ENCODE measurements at places on chromosomes 11 and 22. TPM values are rescaled to one million over a fixed set of nuclear protein-coding genes. Genes with fewer than 3 reads are reported as not detected.

DNA sequence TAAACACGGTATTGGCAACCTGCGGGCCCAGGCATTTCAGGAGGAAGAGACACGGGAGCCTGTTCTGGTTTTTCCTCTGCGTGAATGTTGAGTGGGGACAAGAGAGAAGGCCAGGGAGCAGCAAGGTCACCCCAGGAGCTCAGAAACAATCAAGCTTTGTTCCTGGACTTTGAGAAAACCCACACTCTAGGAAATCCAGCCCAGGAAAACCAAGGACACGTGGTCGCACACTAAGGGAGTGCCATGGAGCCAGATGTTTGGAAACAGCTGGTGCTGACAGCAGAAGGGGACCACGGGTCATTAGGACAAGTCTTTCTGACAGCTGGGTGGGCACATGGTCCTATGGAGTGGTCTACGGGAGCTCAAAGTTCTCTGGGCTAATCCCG is 44.1 kb downstream of the MYH9 start:
- no peak for DNase-seq

Gene MED19
- total RNA-seq: 38.6 TPM

DNA sequence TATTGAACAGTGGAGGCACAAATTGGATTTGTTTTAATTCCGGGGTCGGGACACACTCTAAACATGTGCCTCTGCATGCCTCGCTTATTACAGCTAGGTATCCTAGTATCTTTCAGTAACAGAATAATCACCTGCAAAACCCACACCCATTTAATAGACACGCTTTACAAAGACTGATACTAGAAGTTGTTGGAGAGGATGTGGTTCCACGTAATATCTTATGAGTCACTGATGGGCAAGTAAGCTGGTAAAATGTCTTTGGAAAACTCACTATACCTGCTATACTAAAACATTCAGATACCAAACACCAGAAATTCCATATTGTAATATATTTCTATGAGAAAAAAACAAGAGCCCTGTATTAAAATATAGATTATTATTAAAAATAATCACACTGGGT is 84.0 kb downstream of the GGTLC2 start:
- no peak for DNase-seq

DNA sequence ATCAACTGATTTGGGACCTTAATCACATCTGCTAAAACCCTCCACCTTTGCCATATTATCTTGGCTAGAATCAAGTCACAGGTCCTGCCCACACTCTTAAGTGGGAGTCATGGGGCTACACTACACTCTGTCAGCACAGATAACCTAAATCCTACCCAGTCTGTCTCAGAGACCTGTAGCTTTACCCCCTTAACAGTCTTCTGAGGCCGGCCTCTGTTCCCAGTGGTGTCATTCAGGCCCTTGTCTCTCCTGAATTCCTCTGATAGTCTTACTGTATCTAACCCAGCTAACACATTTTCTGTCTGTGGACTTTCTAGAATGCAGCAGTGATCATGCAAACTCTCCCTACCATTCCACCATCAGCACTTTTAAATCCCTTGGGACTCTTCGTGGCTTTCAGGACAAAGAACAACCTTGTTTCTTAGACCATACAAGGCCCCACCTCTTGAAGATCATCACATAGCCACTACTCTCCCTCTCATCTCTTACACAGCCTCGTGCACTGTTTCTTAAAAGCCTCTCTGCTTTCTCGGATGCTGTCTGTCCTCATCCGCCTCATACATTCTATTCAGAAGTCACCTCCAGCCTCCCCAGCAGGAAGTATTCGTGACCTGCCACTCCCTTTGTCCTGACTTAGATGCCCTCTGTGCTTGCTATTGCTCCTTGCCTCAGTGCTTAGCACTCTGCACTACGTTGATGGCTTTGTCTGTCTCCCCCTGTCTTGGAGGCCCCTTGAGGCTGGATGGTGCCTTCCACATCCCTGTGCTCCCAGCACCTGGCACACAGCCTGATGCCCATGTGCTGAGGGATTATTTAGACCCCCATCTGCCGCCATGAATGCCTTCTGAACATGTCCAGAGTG is 57.9 kb downstream of the PANX1 start:
- no peak for DNase-seq

Gene F2
- not detected for total RNA-seq

GRCh38 chr11:125020342-125020741 is 42.8 kb upstream of the SLC37A2 start:
- no peak for DNase-seq

DNA sequence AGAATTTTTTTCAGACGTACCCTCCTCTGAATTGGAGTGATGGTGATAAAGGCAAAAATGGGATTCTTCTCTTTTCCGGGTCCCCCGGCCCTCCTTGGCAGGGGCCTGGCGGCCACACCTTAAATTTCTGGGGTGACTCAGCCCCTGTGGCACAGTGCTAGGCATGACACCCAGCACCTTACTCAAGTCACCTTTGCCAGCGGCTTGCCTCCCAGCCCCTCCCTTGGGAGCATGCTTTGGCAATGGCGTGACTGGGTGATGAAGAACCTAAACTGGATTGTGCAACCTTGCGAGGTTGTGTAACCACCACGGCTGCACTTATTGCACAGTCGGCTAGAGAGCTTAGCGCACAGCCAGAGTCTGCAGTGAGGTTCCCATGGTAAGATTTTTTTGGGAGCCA is 16.2 kb upstream of the LDLRAD3 start:
- DNase-seq: no peak

Gene POTEH
- 0.29 TPM for total RNA-seq

Gene LRRC4C
- total RNA-seq: not detected

DNA sequence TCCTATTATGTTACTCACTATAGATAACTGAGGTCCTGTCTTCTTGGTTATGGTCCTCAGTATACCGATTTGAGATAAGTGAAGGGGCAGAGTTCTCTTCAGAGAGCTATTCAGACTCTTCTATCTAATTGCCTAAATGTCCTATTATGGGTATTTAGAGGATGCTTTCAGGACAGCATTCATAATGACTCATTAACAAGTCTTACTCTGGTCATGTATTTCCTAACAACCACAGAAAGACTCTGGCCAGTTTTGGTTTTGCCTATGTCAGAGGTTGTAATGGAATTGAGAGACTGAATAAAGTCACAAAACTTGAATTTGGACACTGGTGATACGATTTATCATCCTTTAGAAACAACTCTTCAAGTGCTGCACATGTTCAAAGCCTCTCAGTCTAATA is 1233.0 kb downstream of the JRKL start:
- no peak for DNase-seq

GRCh38 chr11:103294516-103294915 is 185.3 kb downstream of the DYNC2H1 start:
- peak; percentile 94 for DNase-seq

DNA sequence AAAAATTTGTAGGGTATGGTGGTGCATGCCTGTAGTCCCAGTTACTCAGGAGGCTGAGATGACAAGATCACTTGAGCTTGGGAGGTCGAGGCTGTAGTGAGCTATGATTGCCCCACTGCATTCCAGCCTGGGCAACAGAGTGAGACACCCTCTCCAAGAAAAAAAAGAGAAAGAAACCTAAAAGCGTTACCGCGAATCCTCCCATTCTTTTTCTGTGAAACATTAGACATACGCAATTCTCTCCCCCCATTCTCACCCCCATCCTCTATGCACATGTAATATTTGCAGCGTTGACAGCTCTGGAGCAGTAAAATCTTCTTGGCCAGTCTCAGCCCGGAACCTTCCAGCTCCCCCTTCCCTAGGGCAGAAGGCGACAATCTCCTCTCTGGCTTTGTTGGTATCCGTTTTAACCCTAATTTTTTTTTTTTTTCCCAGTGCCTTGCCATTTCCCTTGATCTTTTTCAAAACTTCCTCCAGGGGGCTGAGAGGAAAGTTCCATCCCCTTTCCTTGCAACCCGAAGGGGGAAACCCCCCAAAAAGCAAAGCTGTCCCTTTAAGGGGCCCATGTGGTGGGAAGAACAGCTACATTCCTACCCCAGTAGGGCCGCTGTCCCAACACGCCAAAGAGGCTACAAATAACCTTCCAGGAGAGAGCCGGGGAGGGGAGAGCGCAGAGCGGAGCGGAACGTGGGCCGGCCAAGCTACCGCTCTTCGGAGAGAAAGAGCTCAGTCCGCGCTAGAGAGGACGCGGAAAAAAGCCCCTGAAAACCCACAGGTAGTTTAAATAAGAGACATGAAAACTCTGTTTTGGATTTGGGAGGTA is 1.9 kb downstream of the LRP4 start:
- DNase-seq: peak; percentile 68

DNA sequence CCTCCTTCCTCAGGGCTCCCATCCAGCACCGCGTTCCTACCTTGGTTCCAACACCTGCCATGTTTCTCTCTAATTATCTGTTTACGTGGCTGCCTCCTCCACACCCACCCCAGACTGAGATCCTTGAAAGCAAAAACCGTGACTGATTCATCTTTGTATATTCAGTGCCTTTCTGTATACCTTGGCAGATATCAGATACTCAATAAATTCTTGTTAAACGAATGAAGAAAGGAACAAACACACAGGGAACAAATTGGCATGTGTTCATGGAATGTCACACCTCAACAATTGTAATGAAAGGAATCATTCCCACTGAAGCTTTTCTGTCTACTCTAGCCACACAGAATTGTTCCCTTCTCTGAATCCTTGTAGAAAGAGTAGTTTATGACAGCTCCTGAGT is 20.4 kb upstream of the LRRC55 start:
- DNase-seq: no peak

Gene OR5A1
- not detected for total RNA-seq

GRCh38 chr11:104655066-104655465 is 243.2 kb downstream of the CASP12 start:
- no peak for DNase-seq

GRCh38 chr11:62513626-62514025 is 33.0 kb downstream of the AHNAK start:
- no peak for DNase-seq

Gene TFIP11
- 28.3 TPM for total RNA-seq

- DNase-seq: no peak
These were observed 17.5 kb downstream of the MRGPRG start for GRCh38 chr11:3201112-3201581.

- no peak for DNase-seq
These were observed 125.8 kb downstream of the RASSF10 start for GRCh38 chr11:13134886-13135285.

- no peak for DNase-seq
These were observed 14.8 kb downstream of the COMMD9 start for GRCh38 chr11:36274414-36274813.

Gene PHLDA2
- 28.0 TPM for total RNA-seq

DNA sequence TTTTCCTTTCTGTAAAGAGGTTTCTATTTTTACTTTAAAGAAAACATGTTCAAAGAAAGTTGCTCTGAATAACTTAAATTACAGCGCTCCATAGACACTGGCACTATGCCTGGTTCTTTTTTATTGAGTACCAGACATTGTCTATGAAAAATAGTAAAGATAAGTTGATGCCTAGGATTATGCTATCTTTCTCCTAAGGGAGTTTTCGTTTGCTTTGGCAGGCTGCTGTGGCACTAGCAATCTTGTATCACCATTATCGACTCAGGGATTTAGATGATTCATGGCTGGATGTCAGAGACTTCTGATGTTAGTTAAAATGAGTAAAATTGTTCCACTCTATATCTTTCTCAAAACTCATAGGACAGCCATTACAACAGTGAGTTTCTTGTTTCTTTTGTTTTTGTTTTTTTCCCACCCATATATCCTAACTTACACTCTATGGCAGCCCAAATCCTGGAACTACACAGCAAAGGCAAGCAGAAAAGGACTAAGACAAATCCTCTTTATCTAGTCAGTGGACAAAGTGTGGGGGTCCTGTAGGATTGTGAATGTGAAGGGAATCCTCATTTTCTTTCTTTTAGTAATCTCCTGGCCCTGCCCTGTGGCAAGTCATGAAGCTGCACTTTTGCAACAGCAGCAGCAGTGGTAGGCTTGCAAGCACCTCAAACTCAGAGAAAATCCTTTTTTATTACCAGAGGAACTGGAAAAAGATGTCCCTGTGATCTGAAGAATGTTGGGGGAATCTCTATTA is 20.7 kb downstream of the SLN start:
- DNase-seq: peak; percentile 40

Gene INSC
- 0.20 TPM for total RNA-seq

Gene ACTN3
- under 0.01 TPM for total RNA-seq

- peak; percentile 99 for DNase-seq
These were observed 21.7 kb upstream of the HSPA8 start for GRCh38 chr11:123083623-123084029.

GRCh38 chr11:91761406-91762025 is 463.1 kb upstream of the FAT3 start:
- DNase-seq: no peak

- DNase-seq: no peak
These were observed 20.5 kb upstream of the APOA1 start for GRCh38 chr11:116857936-116858335.

DNA sequence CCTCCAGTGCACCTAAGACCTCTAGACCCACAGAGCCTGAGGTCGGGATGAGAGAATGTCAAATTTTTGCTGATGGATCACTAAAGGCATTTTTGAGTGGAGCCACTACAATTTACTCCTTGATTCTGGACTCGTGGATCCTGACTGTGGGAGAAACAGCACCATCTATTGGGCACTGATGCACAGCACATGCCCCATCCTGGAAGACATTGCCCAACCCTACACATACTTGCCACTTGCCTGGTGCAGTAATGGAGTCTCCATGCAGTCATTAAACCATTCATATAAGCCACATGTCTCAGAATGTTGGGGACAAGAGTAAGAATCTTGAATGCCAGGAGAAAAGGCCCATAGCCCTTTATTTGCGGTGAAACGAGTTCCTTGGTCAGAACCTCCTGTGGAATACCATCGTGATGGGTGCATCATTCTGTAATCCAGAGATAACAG is 103.9 kb downstream of the GGTLC2 start:
- peak; percentile 26 for DNase-seq

- no peak for DNase-seq
These were observed 34.1 kb upstream of the TOLLIP start for GRCh38 chr11:1343391-1344055.

- DNase-seq: peak; percentile 76
These were observed 39.3 kb downstream of the DUSP8 start for GRCh38 chr11:1532606-1533341.

- DNase-seq: no peak
These were observed 35.6 kb downstream of the RNF169 start for GRCh38 chr11:74784234-74784633.

GRCh38 chr11:107998761-107999160 is 9.9 kb upstream of the CUL5 start:
- DNase-seq: no peak

DNA sequence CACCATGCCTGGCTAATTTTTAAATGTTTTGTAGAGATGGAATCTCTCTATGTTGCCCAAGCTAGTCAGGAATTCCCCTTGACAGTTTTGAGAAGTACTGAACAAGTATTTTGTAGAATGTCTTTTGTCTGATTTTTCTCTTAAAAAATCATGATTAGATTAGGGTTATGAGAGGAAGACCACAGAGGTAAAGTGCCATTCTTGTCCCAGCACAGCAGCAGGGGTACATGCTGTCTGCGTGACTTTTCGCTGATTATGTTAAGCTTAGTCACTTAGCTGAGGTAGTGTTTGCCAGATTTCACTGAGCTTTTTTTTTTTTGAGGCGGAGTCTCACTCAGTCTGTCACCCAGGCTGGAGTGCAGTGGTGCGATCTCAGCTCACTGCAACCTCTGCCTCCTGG is 13.6 kb upstream of the NUP160 start:
- DNase-seq: peak; percentile 87
